ENCODE measurements at places on chromosomes 4 and X.

GRCh38 chr4:15836362-15836761 is 58.2 kb downstream of the CD38 start:
- DNase-seq, result no peak

DNA sequence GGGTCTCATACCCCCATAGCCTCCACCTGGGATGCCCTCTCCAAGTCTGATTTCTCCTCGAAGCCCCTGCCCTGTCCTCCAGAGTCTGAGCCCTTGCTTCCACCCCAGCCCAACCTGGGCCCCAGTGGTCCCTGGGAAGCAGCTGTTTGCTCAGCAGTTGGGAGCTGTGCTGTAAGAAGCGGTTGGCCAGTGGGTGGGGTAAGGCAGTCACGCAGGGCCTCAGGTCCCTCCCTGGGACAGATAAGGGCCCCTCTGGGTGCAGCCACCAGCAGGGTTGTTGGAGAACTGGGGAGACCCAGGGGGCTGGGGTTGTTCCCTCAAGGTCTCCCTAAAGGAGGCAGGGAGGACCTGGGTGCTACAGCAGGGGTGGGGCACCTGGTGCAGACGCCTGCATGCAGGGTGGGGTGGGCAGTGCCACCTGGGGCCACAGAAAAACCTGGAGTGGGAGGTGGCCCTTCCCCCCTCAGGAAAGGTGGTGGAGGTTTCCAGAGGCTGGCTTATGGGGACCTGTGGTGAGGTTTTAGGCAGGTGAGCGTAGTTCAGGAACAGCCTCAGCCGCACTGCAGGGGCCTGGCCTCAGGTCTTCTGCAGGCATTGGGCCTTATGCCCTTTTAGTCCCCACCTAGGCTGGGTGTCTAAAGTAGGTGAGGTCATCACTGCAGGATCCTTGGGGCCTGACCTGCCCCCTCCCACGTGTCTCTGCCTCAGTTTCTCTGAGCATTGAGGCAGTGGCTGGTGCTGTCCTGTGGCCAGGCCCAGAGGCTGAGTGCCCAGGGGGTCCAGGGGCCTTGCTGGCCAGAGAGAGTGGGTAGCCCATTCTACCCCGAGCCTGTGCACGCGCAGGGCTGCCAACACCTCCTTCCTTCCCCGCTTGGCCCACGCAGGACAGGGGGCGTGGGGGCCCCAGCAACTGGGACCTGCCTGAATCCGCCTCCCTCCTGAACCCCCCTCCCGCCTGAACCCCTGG is 3.1 kb upstream of the SLC26A1 start:
- peak; percentile 32 for DNase-seq

DNA sequence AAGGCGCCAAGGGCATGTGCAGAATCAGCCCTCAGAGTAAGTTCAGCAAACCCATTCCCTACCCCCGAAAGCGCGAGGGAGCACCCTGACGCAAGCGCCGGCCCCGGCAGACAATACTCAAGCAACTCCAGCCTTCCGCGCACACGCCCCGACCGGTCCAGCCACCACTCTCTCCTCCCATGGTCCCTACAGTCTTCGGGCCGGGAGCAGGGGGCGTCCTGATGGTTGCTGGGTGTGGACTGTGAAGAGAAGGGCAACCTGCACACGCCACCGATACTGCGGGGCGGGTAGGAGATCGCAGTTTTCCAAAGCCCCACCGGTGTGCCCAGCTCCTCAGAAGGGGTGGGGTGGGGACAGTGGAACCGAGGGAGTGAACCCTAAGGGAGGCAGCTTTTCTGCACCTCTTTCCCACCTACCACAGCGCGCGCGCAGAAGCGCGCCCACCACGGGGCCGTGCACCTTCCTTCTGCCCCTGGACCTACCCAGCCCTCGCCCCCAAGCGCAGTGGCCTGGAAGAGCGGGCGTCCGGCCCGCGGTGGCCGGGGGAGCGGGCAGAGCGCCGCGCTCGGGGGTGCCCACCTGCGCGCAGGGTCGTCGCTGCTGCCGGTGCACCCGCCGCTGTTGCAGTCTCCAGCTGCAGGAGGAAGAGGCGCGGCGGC is 650.2 kb upstream of the DIPK2B start:
- no peak for DNase-seq

DNA sequence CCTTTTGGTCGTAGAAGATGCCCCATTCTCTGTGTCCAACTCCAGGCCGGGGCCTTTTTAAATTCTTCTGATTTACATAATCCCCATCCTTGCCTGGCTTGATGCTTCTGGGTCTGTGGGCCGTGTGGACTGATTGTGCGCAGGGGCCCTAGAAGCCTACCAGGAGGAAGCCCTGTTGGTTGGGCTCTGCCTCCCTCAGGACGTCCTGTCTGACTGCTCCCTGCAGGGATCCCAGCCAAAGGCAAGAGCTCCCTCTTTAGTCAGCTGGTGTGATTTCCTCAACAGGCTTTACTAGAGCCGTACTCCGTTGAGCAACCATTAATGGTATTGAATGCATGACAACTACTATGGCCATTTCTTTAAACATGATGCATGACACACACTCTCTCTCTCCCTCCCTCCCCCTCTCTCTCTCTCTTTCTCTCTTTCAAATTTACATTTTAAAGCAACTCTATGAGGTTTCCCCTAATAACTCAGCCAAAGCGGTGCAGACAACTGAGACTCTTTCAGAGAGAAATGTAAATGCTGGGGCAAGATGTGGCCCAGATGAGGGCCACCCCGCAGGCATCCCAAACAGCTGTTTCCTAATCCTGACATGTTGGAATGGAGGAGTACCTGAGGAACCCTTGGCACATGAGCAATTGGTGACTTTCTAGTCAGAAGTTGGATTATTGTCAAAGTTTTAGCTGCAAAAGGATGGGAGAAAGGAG is 117.3 kb downstream of the DRD5 start:
- peak; percentile 13 for DNase-seq

- no peak for DNase-seq
Measured at GRCh38 chr4:25330905-25331808, 18.6 kb downstream of the ZCCHC4 start.

DNA sequence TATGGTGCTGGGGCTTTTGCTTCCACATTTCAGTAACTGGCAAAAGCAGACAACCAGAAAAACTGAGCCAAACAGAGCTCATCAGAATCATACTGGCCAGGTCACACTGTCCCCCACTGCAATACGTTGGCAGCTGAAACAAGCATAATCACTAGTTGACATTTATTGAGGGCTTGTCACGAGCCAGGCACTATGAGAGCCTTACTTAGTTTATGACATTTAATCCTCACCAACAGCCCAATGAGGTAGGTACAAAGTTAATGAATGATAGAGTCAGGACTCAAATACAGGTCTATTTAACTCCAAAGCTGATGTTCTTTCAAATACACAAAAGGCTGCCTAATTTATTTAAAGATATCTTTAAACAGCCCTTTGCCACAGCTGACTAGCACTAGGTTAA is 174.0 kb upstream of the MBNL3 start:
- no peak for DNase-seq

Data from NCI-H526 (cell line).